ENCODE measurements at places on chromosomes 12 and 14.

- DNase-seq = no peak
Observed at GRCh38 chr12:23550753-23551152, 398.7 kb downstream of the SOX5 start.

- no peak for DNase-seq
Observed at GRCh38 chr12:108646600-108647579, 13.2 kb upstream of the SELPLG start.

- no peak for DNase-seq
Observed at GRCh38 chr12:42140901-42141300, 3.8 kb downstream of the GXYLT1 start.

- DNase-seq = no peak
Observed at GRCh38 chr14:44405011-44405486, 102.0 kb downstream of the FSCB start.

GRCh38 chr12:123049398-123050240, 69.1 kb downstream of the ARL6IP4 start:
- no peak for DNase-seq

Measured in NCI-H2081 treated with DMSO at 0.1 percent for 48 hours (cell line).